ENCODE measurements at places on chromosomes 5 and 9.

- DNase-seq = no peak
Observed at GRCh38 chr9:121269642-121270254, 1.8 kb downstream of the GSN start.

GRCh38 chr9:133238851-133239532 lies 29.9 kb upstream of the OBP2B start:
- DNase-seq = peak; percentile 94

DNA sequence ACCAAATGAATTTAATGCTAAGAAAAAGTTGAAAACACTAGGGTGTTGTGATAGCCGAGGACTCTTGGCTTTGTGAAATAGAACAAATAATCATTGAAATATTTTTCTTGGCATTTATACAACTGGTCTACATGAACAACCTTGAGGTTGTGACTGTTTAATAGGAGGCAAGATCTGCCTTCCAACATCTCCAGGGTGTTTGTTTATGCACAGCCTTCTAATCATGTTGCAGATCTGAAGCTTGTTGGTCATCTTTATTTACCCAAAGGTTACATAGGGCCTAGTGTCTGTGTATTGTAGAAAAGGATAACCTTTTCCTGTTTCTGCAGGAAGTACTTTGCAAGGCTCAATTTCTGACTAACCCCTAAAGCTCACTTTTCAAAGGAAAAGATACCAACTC lies 65.2 kb upstream of the RANBP3L start:
- DNase-seq = no peak

- DNase-seq = no peak
Observed at GRCh38 chr9:133304477-133305377, 29.7 kb upstream of the ABO start.

DNA sequence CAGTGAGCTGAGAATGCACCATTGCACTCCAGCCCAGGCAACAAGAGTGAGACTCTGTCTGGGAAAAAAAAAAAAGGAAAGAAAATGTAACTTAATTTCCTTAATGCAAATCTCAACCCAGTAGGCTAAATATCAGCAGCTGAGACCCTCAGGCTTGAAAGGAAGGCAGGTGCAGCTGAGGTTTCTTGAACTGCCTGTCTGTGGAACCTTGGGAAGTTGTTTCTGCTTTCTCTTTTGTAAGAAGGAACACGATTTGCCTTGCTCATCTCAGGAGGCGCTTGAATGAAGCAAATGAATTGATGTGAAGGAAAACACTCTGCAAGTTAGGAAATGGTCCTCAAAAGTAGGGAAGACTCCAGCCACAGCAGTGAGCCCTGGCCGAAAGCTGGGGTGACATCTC lies 143.3 kb downstream of the IRX1 start:
- DNase-seq = no peak

GRCh38 chr9:137358126-137358525 lies 56.1 kb upstream of the NRARP start:
- no peak for DNase-seq

DNA sequence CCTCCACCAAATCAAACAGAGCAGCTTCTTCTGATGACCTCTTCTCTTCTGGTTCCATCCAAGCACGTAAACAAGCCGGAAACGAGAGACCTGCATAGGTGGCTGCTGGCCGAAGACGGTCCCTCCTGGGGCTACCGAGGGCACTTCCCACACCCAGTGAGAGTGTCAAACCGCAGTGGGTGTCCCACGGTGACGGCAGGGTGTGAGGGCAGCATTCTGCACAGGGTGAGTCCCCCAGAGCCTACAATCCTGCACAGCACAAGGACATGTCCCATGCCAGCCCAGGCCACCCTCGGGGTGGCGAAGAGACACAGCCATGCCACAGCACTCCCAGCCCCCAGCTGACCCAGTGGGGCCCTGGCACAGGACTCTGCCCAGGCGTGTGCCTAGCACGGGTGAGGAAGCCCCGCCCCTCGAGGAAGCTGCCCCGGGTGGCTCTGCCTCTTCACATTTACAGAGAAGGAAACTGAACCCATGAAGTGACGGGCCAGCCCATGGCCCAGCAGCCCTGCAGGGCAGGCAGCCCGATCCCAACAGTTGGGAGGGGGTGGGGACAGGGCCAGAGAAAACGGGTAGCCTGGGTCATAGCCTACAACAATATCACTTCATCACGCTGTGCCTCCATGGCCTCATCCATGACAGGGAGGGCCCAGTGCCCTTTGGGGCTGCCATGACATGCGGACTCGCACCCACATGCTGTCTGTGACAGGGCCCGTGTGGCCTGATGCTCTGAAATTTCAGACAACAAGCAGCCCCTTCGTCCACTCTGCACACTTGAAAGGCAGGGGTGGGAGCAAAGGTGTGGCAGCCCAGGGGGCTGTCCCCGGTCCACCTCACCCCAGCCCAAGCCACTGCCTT lies 43.2 kb downstream of the SEMA4D start:
- DNase-seq = no peak

DNA sequence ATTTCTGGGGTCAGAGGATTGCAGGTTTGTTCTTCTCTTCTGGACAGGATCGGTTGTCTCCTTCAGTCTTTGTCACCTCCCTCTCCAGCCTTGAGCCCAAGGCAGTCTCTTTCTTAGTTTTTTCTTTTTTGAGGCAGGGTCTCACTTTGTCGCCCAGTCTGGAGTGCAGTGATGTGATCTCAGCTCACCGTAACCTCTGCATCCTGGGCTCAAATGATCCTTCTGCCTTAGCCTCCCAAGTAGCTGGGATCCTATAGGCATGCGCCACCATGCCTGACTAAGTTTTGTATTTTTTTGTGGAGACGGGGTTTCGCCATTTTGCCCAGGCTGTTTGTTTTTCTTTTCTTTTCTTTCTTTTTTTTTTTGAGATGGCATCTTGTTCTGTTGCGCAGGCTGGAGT lies 6.1 kb downstream of the PRRC2B start:
- no peak for DNase-seq

- DNase-seq = no peak
Observed at GRCh38 chr5:72558383-72558782, 51.2 kb upstream of the ZNF366 start.

DNA sequence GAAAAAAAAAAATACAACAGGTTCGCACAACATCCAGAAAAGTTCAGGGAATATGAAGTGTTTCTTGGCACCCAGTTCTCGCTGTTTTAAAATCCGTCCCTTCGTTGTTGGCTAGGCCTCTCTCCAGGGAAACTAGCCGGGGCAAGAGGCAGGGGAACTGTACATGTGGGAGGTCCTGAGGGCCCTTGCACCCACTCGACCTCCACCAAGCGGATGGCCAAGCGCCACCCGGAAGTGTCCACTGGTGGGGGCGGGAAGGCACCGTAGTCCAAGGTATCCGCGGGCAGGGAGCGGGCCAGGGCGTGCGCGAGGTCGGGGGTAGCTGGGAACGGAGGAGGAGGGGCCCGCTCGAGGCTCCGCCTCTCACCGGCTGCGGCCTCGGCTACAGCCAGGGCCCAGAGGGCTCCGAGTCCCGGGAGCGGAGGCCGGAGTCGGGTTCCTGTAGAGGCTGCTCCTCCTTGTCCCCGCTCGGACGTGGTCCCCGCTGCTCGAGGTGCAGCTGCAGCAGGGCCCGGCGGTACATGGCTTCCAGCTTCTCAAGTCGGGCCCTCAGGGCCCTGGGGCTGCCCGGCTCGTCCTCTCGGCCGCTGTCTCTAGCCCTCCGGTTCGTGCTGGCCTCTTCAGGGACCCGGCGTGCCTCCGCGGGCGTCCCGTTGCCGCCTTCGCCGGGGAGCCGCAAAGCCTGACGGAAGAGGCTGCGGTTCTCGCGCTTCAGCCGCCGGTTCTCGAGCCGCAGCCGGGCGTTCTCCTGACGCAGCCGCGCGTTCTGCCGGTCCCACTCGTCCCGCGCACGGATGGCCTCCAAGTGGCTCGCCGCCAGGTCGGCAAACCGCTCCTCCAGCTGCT lies 720 bp downstream of the TUSC1 start:
- DNase-seq = peak; percentile 69

- DNase-seq = no peak
Observed at GRCh38 chr5:90939211-90939610, 380.6 kb downstream of the ADGRV1 start.

GRCh38 chr9:96136992-96137670 lies 164.8 kb downstream of the HSD17B3 start:
- DNase-seq = no peak

GRCh38 chr5:78252715-78253114 lies 41.8 kb downstream of the AP3B1 start:
- DNase-seq = no peak
